ENCODE measurements at places on chromosomes 1 and 21.

GRCh38 chr1:43363283-43363934, 4.4 kb downstream of the ELOVL1 start:
- DNase-seq, result no peak

GRCh38 chr21:33058527-33058926, 11.4 kb upstream of the OLIG1 start:
- DNase-seq, result no peak

- no peak for DNase-seq
These were observed 104.4 kb downstream of the UCHL5 start for GRCh38 chr1:192954705-192955265.

GRCh38 chr1:36609241-36610027, 126.7 kb upstream of the CSF3R start:
- peak; percentile 48 for DNase-seq

DNA sequence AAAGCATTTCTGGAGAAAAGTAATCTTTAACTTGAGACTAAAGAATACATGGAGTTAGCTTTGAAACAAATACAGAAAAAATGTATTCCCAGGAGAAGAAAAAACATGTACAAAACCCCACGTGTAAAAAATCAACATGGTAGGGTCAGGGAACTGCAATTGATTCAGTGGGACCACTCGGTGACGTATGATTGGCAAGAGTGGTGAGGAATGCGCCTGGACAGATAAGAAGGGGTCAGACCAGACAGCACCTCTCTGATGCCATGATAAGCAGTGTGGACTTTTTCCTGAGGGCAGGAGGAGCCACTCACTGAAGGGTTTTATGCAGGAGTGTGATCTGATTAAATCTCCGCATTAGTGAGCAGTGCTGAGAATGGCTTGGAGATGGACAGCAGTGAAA, 142.5 kb downstream of the DAB1 start:
- no peak for DNase-seq

GRCh38 chr21:34916446-34916845, 132.7 kb downstream of the RUNX1 start:
- no peak for DNase-seq

- no peak for DNase-seq
These were observed 43.0 kb downstream of the RNF187 start for GRCh38 chr1:228530086-228530758.

DNA sequence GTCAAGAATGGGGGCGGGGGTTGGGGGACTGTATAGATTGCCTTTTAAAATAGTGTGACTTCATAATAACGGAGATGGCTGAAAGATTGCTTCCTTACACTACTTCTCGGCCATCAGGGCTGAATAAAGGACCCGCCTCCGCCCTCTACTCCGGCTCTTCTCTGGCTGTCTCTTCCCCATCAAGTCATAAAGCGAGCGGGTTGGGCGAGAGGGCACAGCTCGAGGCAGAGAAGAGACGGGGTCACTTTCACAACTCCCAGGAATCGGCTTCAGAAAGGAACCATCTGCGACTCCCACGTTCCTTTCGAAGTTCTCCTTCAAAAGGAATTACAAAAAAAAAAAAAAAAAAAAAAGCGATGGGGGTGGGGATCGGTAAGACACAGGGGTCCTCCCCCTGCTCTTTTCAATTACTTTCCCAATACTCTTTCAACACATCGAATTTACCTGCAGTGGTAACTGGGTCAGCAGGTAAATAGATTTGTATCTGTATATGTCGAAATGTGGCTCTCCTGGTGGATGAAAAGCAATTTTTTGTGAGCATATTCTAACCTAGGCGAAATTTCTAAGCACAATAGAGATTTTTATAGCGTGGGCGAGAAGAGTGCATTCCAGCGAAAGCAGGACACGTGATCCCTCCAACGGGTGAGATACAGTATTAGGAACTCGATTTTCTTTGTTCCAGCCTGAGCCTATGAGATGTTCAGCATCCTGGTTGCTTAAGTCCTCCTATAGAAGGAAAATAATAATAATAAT, 2.0 kb downstream of the LRRC7 start:
- DNase-seq, result peak; percentile 23

GRCh38 chr1:38269923-38270848, 223.6 kb upstream of the POU3F1 start:
- no peak for DNase-seq

DNA sequence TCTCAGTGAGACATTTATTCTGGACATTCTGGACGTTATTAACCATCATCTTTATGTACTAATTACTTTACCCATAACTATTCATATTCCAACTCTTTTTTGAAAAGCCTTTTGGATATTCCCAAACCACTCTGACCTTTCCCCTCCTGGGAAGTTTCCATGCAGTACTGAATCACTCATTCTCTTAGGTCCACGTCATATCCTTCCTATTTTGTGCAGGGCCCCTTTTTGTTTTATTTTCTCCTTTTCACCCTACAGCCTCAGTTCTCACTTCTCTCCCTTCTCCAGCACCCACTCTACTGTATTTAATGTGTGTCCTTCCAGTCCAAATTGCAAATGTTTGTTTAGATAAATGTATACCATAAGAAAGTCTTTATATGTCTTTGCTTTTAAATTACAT, 16.4 kb upstream of the ATP1A1 start:
- DNase-seq, result no peak

Measured in amygdala (tissue), 56 donors.